Renal pelvis (tissue), 12 donors: ENCODE measurements at places on chromosomes 5 and 9.

GRCh38 chr9:21903380-21903965 is 90.7 kb downstream of the CDKN2A start:
- no peak for DNase-seq

DNA sequence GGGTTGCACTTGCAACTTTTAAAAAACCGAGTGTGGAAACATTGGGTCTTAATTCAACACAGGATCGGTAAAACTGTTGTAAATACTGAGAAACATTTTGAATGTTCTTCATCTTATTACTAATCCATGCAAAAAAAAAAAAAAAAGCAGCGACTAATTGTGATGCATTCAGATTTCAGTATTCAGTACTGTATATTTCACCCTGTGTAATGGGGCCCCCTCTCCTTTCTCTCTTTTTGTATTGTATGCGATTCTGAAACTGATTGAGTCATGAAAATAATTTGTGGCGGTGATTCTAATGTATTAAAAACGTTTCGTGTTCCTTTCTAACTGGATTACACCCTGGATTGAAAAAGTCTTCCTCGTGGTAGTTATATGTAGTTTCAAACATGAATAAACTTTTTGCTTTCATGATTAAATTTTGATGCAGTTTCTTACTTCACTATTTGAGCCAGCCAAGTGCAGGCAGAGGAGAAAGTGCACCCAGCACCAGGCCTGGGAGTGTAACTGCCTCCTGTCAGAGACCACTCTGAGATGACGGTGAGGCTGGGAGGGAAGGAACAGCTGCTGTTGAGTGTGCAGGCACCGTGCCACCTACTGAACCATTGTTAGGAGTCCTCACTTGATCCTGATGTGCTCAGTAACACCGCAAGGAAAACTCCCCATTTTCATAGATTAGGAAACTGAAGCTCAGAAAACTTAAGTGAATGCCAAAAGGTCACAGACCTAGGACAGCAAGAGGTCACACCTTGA is 220.0 kb downstream of the PBX3 start:
- DNase-seq: no peak

- peak; percentile 84 for DNase-seq
Observed at GRCh38 chr9:35675732-35676392, 2.1 kb downstream of the CA9 start.

DNA sequence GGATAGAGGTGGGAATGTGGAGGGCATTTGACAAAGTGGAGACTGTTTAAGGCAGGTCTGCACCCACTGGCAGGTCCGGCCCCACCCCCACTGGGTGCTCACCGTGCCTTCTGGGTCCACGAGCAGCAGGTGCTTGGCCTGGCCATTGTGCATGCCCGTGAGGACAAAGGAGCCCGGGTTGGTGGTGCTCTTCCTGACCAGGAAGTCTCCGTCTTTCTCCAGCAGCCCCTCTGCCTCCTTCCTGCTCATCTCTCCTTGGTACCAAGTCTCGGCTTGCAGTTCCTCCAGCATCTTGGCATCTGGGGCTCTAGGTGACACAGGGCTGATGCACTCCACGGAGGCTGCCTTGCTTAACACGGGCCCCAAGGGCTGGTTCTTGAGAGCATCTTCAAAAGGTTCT is 46.6 kb downstream of the S1PR3 start:
- DNase-seq: no peak

DNA sequence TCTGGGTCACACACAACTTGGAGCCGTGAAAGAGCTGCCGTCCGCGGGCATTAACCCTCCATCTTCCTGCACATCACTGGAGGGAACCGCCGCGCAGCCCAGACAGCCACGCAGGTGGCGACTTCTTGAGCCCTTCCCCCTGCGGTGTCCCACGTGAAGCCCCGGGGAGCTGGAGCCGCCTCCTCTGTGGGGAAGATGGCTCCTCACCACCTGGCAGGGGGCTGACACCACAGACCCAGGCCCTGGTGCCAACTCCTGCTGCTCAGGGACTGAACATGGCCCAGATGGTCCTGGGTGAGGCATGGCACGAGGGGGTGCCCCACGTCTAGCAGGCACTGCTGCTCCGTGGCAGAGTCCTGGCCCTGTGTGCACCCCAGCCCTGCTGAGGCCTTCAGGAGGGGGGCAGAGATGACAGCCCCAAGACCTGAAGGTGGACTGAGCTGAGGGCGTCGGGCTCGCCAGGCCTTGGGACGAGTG is 38.9 kb downstream of the NDUFS6 start:
- DNase-seq: no peak

GRCh38 chr5:174337276-174338184 is 292.0 kb downstream of the NSG2 start:
- DNase-seq: no peak

GRCh38 chr9:20551835-20552234 is 70.5 kb downstream of the MLLT3 start:
- DNase-seq: peak; percentile 52

DNA sequence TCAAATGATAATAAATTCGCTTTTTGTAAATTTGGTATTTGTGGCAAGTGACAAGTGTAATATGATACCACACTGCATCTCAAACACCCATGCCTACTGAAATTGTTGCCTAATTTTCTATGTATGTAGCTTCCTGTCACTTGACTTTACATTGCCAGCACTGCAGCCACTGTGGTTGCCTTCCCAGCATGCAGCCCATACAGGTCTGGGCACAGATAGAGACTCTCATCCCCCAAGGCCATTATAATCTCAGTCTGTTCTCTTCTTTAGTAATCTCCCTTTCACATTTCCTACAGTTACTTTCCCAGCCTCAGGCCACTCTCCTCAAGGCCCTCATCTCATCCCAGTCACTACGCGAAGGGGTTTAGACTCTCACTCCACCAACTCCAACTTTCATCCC is 1200.6 kb downstream of the PTPRD start:
- DNase-seq: no peak

DNA sequence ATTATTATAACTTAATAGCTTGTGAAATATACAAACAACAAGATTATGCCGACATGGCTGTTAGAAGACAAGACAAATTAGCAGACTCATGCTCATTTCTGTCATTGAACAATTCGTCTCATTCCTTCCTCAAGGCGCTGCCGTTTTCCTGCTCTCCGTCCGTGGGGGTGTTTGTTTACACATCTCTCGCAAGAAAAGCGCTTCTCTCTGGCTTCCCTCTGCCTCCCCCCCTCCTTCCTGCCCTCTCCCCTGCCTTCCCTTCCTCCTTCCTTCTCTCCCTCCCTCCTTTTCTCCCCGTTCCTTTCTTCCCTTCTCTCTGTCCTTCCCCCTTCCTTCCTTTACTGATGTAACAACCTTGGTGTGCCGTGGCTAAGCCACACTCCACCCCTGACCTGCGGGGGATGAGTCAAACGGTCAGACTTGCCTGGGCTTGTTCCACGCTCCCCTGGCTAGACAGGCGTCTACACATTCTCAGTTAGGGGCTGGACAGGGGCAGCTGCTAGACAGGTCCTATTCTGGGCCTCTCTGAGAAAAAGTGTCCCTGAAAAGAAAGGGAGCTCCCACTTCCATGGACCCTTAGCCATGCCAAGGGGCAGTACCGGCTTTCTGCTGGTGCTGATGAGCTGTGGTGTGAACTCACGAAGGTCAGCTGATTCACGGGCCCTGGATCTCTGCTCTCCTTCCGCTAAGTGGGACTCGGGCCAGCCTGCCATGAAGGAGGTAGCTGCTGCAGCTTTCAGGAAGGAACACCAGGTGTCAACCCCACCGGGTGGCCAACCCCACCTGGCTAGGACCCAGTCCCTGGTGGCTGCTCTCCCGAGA is 32.0 kb upstream of the SPTLC1 start:
- DNase-seq: peak; percentile 54

GRCh38 chr5:38099205-38100168 is 158.9 kb upstream of the EGFLAM start:
- no peak for DNase-seq
